Naive thymus-derived CD8-positive, alpha-beta T cell (primary cell): ENCODE measurements at places on chromosomes 2 and 18.

DNA sequence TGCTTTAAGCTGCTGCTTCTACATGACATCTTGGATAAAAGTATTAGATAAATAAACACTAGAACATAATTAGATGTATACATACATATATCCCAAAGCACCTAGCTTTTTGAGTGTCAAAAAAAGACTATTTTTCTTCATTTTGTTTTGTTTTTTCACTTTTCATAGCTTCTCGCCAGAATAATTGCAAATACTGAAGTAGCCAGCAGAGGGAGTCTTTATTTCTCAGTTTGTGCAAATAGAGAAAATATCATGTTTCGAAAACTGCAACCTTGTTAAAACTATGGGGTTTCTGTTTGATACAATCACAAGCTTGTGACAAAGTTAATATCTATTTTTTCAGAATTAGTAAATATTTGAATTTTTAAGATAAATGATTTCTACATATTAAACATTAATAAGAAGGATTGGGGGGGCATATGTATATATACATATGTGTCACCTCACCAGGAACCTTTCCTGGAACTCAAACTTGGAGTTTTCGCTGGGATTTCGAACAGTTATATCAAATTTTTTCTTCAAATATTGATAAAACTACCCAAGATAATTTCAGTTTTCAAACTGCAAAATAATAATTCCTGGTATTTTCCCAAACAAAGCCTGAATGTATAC lies 61.0 kb downstream of the GRB14 start:
- DNase-seq = no peak

GRCh38 chr18:44826418-44827259 lies 146.0 kb downstream of the SETBP1 start:
- DNase-seq = no peak

DNA sequence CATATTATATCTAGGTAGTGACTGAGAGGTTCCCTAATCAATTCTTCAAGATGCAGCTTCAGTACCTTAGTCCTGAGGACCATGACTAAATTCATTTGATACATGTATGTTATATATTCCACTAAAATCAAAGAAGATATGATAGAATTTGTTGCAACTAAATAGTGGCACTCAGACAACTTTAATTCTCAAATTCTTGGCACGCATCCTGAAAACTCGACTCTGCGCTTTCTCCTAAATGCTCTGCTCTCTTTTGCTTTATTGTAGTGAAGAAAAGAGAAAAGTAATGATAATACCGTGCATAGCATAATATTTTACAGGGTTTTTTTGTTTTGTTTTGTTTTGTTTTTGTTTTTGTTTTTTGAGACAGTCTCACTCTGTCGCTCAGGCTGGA lies 475.3 kb downstream of the ARHGAP15 start:
- no peak for DNase-seq

- DNase-seq = no peak
Observed at GRCh38 chr2:248724-249123, 15.1 kb downstream of the SH3YL1 start.

GRCh38 chr2:56715683-56716082 lies 531.9 kb downstream of the CCDC85A start:
- DNase-seq = no peak

DNA sequence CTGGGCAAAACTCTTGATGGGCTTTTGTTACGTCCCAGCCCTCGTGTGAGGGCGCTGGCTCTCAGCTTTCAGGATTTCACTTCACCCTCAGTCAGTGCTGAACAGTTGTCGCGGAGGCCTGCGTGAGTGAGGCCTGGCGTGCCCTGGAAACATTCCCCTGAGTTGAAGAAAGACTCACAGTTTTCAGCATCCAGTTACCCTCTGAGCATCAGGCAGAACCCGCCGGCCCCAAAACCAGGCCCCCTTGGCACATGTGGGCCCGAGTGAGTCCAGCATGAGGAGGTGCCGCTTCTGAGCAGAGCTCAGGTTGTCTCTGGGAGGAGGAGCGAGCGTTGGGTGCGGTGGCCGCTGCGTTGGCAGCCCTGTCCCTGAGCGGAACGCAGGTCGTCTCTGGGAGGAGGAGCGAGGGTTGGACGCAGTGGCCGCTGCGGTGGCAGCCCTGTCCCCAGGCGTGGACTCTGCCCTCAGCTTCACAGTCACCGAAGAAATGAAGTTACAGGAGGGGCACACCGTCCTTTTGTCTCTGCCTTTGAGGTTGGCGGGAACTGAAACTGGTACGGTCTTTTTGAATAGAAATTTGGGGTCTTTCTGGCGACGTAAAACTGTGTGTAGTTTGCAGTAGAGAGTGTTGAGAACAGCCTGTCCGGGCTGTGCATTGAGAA lies at the start of gene NEU4:
TSS of gene NEU4 (plus strand) at position 473 of the 662 bp plus-strand sequence. CDS start 5,292 bp downstream, outside the sequence.
- DNase-seq = no peak

DNA sequence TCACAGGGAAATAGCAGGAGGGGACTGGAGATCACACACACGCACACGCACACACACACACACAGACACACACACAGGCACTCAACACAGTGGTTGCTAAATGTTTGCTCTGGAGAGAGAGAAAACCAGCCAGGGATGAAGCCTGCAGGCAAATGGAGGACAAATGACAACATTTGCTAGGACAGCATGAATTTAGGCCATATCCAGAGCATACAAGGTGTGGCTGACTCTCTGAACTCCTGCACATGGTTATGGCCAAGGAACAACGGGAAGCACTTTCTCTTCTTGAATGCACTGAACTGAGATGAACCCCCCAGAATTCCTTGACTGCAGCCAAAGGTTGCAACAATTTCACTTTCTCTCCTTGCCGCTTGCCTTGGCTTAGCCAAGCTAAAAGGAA lies 230.0 kb upstream of the RASGRP3 start:
- no peak for DNase-seq

- DNase-seq = no peak
Observed at GRCh38 chr2:24918326-24919036, 1.6 kb downstream of the ADCY3 start.

DNA sequence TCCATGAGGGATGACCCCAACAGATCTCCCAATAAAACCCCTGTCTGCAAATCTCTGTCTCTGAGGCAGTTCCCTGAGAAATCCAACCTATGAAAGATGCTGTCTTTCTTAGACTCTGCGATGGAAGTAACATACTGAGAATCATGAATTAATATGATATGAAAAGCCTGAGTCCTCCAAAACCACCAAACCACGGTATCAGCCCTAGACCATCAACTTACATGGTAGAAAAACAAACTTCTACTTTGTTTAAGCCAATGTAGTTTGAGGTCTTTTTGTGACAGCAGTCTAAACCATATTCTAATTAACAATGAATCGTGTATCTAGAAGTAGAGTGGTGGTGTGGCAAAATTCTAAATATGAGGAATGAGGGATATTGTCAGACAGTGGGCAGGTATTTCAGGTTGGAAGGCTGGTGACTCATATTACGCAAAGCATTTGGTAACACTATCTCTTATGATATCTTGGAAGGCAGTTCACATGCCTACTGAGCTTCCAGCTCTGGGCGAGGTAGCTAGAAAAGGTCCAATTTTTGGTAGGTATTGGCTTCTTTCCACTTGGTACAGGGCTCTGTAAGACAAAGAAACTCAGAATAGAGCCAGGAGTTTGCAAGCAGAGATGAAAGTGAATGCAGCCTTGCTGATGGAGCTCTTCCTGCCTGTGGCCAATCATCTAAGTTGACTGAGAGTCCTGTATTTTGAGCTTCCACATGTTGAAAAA lies 215.8 kb downstream of the ZFP36L2 start:
- DNase-seq = no peak

DNA sequence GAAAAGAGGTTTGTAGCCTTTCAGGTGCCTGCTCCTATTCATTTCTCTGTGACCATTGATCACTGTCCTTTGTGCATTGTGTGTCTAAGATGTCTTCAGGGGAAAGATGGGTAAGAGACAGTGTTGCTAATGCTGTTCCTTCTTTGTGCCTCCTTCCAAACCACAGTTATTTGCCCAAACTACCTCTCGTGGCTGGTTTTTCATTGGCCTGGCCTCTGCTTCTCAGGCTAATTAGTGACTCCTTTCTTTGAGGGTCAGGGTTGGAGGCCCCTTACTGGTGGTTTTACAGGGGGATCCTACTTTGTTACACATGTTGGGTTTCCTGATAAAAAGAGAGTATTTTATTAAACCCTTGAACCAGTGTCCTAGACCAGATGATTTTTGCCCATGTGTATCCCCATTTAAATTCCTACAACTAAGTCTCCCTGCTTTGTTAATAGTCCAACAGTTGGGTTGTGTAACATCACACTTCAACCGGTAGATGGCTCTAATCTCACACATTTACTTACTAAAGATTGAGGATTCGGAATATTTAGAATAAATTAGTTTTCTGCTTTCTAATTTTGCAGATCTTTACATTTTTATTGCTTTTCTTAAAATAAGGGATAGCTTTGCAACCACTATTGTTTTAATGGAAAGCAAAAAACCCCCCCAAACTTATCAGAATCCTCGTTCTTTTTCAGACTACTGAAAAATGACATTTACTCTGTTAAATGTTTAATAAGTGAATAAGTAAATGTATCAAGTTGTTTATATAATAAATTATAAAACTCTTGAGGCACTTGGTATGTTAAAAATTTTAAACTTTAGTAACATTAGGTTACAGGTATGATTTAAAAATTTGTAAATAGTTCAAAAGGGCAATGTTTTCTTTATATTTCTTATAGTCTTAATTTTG lies 2.4 kb downstream of the MARS2 start:
- no peak for DNase-seq

- no peak for DNase-seq
Observed at GRCh38 chr2:3180082-3180908, 197.3 kb downstream of the EIPR1 start.

DNA sequence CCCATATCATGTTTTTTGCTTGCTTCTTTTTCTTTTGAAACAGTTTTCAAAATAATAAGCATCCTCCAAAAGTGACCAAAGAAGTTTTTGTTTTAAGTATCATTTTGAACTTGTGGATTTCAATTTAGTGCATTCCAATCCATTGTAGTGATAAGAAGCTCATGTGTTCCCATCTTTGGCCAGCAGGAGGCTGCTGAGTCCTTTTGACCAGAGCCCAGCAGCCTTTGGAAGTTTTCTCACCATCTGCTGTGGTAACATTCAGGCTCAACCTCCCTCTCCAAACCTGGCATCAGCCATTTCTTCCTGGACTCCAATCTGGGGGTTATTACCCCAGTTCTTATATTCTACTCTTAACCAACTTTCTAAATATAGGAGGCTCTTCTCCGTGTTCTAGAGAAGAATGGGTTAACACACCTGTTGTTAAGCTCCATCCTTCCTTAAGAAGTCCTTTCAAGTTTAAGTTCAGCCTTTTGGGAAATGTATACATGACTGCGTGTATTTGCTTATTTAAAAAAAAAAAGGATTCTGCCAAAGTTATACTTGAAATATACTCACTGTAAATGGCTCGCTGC lies 39.0 kb upstream of the MAL start:
- DNase-seq = no peak

DNA sequence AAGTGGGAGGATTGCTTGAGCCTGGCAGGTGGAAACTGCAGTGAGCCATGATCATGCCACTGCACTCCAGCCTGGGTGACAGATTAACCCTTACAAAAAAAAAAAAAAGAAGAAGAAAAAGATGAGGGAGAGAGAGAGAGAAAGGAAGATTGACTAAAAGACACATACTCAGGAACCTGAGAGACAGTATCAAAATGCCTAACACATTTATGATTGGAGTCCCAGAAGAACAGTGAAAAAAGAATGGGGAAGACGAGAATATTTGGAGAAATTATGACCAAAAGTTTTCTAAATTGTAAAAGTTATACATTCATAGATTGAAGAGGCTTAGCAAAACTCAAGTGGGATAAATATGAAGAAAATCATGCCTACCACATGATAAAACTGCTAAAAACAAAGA lies 19.9 kb upstream of the SPATS2L start:
- DNase-seq = no peak

DNA sequence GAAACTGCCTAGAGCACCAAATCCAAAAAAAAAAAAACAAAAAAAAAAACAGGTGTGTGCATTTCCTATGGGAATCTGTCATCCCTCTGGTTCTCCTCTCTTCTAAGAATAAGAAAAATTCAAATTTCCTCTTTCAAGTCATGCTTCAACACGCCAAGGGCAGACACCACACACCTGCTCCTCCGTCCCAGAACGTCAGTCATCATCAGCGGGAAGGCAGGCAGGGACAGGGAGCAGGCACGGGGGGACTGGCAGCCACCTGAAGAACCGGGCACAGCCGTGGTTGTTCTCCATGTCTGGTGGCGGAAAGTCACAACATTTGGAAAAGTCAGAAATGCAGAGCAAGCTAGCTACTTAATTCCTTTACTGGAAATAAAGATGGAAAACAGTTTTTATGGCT lies 214.8 kb downstream of the IKZF2 start:
- DNase-seq = no peak

DNA sequence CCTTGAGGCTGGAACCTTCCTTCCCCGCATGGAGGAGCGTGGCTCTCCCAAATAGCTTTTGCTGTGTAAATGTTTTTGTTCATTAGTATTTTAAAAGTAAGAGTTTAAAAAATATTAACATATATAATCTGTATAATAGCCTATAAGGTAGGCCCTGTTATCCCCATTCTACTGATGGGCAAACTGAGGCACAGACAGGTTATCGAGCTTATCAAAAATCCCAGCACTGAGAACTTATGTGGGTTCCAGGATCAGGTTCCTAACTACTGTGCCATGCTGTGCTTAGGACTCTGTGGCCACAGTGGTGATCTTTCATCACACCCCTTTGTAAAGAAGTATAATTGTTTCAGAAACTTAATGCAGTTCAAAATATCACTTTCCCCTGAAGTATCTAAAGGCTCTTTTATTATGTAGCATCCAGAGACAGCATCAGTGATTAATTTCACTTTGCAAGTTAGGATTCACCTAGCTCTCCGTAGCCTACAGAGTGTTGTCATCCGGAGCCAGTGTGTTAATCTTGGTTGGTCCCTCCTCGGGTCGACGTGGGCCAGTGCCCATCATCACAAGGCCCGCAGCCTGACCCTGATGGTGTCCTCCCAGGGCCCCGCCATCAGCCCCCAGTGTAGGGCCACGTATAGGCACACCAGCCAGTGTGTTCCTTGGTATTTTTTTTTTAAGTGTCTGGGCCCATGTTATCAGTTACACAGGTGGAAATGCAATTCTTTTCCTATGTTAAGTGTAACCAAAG lies 28.7 kb downstream of the CABLES1 start:
- DNase-seq = no peak
